ENCODE measurements at places on chromosomes 1 and 21.

- no peak for DNase-seq
Measured at GRCh38 chr1:41489561-41489960, 5.1 kb upstream of the EDN2 start.

DNA sequence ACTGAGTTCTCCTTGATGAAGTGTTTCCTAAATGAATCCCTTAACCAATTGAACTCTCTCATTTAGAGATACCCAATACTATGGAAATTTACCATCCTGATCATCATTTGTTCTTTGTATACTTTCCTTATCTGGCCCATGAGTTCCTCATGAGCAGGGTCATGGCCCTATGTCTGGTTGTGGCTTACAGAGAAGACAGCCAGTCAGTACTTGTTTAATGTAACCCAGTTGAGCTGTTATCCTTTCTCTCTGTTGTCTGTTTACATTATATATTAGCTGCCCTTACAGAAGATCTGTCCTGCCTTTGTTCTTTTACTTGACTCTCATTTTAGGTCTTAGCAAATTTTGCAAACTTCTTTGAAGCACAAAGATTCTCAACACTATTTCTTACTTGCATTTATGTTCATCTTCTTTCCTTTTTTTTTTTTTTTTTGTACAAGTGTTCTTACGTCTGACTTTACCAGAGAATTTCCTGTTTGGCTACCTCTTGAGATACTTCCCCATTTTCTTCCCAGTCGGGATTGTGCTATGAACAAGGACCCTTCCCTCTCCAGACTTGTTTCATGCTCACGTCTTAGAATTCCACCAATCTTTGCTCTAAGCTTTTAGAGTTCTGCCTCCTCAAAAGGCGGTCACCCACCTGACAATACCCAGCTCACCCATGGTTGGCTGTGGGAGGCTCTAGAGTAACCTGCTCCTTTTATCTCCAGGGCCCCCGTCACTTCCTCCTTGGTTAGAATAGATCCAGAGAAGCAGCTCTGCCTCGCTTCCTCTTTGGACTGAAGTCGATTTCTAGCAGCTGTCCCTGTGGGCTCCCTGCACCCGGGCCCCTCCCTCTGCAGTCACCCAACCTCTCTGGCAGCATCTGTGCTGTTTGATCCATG is 53.6 kb upstream of the RUNX1 start:
- DNase-seq = peak; percentile 37

DNA sequence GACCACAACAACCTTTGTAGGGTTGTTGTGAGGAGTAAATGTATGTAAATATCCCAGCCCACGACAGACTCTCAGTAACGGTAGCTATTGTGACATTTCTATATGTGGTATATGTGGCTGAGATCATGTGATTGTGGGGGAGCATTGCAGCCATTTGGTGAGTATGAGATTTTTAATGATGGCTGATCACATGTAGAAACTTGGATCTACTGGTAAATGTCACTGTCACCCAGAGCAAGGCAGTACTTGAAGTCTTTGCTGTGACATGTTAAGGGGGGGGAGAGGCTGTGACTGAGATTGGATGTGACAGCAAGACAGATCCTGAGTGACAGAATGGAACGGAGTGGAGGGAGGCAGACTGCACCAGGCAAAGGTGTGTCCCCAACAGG is 23.9 kb upstream of the MEF2D start:
- no peak for DNase-seq

GRCh38 chr21:45109831-45110492 is 35.6 kb downstream of the ADARB1 start:
- DNase-seq = no peak

- no peak for DNase-seq
Measured at GRCh38 chr1:201023920-201024624, 558 bp upstream of the KIF21B start.

DNA sequence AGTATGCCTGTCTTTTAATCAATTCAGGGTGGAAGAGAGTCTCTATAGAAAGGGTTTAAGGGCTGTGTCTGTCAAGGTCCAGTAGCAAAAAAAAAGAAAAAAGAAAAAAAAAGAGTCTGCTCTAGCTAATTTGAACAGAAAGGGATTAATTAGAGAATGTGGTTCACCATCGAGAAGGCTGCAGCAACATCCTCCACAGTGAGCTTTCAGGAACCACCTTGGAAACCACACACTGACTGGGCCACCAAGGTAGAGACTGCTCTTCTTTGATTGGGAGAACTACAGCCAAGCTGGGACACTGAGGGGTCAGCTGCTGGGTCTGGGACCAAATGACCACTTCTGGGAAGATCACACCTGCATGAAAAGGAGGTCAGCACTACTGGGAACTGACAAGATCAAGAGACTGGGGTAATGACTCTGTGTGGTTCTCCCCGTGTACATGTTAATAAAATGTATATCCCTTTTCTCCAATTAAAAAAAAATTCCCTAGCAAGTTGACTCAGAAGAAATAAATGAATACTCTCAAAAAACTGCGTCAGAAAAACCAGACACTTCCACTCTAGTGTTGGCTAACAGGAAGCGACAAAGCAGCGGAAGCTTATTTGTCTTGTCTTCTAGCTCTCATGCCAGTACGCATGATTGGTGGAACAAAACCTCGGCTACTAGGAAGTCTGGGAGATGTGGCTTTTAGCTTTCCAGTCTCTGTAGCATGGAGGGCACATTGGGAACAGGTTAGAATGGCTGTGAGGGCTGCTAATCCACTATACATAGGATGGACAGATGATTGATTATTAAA is 60.0 kb upstream of the IVNS1ABP start:
- no peak for DNase-seq

GRCh38 chr1:181809991-181810545 is 251.4 kb downstream of the ZNF648 start:
- DNase-seq = no peak

DNA sequence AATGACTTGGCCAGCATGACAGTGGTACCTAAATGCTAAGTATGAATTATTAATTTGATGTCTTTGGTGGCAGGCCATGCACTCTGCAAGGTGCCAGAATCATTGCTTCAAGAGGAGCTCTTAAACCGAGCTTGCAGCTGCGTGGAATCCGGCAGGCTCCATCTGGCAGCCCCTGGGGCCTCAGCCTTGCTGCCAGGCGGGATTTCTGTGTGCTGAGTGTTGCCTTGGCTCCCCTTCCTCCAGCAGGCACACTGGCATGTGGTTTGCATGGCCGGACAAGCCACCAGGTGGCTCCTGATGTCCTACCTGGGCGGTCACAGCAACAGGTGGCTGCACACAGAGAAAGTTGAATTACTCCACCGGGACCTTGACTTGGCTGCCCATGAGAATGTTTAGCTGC is 155.4 kb downstream of the URB2 start:
- no peak for DNase-seq

DNA sequence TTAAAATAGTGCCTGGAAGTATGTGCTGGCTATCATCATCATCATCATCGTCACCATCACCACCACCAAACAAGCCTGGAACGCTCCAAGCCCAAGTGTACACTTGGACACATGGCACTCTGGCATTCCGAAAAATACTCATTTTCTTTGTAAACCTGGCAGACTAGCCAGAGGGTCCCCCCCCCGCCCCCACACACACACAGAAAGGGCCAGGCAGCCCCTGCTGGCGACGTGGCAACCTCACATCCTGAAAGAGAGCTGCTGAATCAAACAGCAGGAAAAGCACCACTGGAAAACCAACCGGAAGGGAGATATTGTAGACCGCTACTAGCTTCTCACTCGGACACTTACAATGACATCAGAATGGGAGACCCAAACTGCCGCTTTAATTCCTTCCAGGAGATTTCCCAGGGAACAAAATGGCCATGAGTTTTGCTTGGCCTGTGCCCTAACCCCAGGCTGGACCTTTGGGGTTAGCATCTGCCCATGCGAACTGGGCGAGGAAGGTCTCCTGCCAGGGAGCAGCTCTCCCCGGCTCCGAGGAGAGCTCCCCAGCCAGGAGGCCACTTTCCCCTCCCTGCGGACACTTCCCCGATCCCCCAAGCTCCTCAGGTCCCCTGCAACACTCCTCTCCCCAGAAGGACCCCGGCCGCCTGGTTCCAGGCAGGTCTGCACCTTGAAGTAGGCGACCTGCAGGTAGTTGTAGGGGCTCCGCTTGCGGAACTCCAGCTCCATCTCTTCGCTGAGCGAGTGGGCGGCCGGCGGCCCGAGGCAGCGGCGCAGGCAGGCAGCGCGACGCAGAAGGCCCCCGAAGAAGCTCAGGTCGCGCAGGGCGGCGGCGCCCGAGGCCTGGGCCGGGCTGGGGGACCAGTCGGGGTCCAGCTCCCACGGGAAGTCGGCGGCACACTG is 742 bp downstream of the P3H1 start:
- DNase-seq = peak; percentile 41

DNA sequence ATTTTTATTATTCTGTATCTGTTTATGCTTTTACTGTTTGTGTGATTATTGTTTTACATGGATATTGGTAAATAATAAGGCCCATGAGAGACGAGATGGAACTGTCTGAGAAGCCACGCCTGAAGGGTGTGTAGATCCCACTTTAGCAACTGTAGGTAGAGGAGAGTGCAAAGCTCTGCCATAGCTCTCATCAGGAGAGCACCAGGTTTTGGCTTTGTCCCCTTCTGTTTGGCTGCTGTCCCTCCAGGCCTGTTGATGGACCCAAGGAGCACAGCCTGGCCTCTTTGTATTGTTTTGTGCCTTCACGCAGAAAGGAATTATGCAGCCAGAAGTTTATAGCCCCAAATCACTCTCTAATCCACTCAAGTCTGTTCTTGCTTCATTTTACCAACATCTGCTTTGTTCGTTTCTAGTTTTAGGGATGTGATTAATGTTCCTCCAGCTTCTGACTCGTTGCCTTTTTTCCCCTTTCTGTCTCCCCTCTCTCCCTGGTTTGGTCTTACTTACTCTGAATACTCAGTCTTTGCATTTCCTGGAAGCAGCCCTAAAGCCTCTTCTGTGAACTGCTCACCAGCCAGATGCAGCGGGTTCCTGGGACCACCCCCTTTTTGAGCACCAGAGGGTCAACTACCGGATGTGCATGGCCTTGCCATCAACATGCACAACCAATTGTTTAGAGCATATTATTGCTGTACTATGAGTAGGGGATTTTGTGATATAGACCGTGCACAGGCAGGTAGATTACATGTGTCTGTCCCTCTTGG is 127.3 kb downstream of the HHAT start:
- no peak for DNase-seq

GRCh38 chr1:19112891-19113696 is 97.0 kb downstream of the UBR4 start:
- peak; percentile 4 for DNase-seq

GRCh38 chr1:14263225-14263624 is 335.3 kb upstream of the KAZN start:
- DNase-seq = no peak

- DNase-seq = no peak
Measured at GRCh38 chr1:30600706-30601105, 122.7 kb downstream of the MATN1 start.

- DNase-seq = no peak
Measured at GRCh38 chr1:28755701-28756100, 19.0 kb downstream of the YTHDF2 start.

GRCh38 chr1:12618661-12618964 is 603 bp upstream of the DHRS3 start:
- DNase-seq = no peak

DNA sequence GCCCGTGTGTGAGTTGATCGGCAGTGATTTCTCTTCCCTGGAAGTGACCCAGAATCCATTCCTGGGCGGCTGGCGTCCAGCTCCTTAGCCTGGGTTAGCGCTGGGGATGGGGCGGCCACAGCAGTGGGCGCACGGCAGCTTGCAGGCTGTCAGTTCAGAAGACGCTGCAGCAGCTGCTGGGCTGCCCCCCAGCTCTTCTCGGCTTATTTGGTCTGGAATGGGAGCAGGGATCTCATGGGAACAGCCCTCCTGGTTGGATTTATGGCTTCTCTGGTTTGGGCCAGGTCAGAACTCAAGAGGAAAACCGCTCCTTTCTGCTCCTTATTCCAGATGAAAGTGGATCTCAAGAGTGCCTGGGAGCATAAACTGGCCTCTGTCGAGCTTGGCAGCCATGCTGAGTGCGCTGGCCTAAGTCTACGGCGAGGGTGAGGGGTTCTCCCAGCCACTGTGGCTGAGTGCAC is 148.2 kb downstream of the PRDM16 start:
- DNase-seq = peak; percentile 17

GRCh38 chr1:226547754-226548191 is 791 bp upstream of the STUM start:
- peak; percentile 94 for DNase-seq

- DNase-seq = peak; percentile 96
Measured at GRCh38 chr1:205321162-205321958, at the start of gene NUAK2. TSS of gene NUAK2 (minus strand) at chr1:205321745. CDS start at chr1:205321628, 117 bp downstream.

GRCh38 chr1:233664253-233664652 is 50.3 kb downstream of the KCNK1 start:
- DNase-seq = no peak

- DNase-seq = peak; percentile 36
Measured at GRCh38 chr1:158043232-158043631, 49.8 kb downstream of the KIRREL1 start.

GRCh38 chr1:177505905-177506590 is 335.3 kb downstream of the BRINP2 start:
- DNase-seq = no peak

DNA sequence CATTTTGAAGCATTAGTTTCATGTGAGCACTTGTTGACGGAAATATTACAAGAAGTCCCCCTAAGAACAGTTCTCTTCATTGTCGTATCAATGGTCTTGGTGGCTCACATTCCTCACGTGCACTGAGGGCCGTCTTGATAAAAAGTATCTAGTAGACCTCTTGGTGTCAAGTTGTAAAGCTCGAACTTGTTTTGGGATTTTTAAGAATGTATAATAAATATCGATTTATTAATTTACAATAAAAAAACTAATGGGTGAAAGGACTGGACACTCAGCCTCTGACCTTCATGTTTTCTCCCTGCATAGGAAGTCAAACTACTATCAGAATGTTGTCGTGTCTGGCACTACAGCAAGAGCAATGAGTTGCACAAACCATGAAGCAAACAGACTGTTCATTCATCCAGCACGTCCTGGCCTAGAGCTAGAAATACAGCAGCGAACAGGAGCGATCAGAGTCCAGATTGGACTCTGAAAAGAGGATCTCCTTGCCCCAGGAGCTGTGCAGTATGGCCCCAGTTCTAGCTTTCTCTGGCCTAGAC is 319.2 kb downstream of the SMYD3 start:
- no peak for DNase-seq

DNA sequence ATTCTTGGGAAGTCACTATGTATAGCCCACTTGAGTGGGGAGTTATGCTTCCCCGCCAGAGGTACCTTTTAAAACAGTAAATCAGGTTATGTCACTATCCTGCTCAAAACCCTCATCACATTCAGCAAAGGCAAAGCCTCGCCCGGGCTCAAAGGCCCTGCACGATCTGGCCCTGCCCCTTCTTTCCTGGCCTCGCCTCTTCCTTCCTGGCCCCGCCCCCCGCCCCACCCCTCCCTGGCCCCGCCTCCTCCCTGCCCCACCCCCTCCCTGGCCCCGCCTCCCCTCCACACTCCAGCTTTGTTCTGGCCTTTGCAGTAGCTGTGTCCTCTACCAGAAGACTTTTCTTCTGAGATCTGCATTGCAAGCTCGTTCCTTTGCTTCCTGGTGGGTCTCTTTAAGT is 6.6 kb downstream of the LDLRAD2 start:
- peak; percentile 37 for DNase-seq

Data from testis (tissue), 5 donors.